ENCODE measurements at places on chromosomes 3 and 15. TPM values are rescaled to one million over a fixed set of nuclear protein-coding genes. Genes with fewer than 3 reads are reported as not detected.

DNA sequence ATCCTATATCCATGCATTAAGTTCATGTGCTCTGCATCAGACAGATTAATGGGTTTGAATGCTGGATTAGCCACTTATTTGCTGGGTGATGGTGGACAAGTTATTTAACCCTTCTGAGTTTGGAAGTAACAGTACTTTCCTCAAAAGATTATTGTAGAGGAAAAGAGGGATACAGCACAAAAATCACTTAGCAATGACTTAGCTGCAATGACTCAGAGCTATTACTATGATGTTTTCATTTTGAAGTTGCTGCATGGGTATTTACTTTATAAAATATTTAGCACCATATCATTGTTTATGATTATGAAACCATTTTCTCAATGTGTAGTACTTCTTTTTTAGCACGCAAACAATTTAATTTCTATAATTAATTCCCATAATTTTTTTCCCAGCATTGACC lies 248.4 kb downstream of the MYRIP start:
- no peak for DNase-seq

DNA sequence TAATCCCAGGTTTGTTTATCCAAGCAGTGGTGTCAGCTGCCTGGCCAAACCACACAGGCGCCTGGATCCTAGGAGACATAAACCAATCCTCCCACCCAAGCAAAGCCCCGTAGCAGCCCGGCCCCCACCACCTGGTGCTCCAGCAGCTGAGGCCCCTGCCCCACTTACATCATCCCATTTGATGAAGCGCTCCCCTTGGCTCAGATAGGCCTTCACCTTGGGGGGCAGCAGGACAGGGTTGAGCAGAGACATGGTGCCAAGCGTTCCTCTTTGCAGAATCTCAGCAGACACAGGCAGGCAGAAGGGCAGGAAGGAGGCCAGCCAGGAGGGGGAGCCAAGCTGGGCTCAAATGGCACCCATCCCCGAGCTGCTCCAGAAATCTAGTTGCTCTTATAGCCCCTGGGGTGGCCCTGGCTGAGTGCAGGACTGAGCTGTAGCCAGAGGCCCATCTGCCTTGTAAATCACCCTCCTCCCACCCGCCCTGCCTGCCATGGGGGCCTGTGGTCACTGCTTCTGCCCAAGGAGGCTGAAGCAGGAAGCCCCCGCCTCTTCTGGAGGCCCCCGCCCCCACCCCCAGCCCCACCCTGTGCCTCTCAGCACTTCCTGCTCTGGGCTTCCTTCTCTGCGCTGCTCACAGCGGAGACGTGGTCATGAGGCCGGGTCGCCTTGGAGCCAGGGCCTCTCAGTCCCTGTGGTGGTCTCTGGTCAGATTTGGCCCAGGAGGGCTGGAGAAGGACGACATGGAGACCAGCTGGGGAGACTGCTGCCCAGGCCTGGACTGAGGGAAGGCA lies at the start of gene PLCB2:
Gene PLCB2, minus strand, starts transcription at position 515 of the 791 bp plus-strand sequence. Its CDS starts 263 bp downstream, at position 252.
- no peak for DNase-seq

DNA sequence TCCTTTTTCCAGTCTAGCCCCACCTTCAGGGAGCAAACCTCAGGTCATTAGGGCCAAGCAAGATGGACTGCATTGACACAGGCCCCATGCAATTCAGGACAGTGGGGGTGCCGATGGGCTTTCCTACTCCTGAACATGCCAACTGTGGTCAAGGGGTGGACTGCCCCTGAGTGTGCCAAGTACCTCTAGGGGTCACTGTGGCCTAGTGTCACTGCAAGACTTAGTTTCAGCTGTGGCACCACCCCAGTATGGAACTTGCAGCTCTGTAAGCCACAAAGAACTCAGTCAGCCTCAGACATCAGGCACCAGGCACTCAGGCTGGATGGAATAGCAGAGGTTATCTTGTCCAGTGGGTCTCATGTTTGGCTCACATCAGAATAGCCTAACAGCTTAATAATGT lies 32.3 kb downstream of the EXOG start:
- DNase-seq: no peak

The SPESP1 gene
- 15.5 TPM for total RNA-seq

DNA sequence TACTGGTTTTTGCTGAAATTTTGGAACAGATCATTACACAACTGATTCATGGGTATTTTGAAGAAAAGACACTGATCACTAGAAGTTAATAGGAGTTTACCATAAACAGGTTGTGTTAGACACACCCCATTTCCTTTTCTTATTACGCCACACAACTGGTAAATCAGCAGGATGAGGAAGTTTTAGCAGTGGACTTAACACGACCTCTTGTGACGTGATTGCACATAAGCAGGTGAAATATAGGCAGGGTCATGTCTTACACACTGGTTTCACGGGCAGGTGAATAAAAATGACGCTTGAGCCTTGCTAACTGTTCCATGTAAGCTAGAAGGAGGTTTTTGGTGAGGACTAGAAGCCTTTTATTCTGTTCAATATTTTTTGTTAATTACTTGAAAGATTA lies 27.1 kb upstream of the TPRG1 start:
- no peak for DNase-seq

DNA sequence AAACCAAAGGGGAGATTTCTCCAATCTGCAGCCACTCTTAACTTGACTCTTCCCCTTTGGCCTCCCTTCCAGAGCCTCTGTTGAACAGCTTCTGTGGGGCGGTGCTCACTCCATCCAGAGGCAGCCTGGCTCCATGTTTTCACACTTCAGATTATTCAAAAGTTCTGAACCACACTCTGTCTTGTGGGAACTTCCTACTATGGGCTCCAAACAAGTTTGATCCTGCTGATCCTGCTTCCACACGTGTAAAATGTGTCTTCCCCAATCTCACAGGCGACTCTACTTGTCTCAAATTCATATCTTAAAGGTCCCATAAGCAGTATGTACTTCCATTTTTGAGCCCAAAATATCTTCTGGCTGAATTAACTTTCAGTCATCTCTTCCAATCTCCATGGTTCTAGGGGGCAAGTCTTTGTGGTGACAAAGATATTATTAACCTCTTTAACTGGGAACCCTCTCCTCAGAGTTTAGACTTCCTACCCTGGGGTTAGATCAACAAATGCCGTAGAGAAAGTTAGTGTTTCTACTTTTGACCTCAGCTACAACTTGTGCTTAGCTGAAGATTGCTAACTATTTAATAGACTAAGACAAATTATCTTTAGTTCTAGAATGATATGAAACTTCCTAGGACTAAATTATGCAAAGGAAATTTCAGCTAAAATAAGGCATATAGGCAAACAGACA lies 176.3 kb upstream of the BCL6 start:
- DNase-seq: no peak

DNA sequence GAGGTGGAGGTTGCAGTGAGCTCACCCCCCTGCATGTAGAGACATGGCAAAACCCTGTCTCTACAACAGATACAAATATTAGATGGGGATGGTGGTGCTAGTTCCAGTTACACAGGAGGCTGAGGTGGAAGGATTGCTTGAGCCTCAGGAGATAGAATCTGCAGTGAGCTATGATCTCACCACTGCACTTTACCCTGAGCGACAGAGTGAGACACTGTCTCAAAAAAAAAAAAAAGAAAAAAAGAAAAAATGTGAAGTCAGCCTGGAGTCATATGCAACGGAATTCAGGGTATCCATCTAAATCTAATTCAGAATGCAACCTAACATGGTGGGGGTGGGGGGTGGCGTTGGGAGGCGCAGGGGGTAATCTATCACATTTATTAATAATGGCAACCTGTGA lies 37.1 kb upstream of the NR2F2 start:
- no peak for DNase-seq

DNA sequence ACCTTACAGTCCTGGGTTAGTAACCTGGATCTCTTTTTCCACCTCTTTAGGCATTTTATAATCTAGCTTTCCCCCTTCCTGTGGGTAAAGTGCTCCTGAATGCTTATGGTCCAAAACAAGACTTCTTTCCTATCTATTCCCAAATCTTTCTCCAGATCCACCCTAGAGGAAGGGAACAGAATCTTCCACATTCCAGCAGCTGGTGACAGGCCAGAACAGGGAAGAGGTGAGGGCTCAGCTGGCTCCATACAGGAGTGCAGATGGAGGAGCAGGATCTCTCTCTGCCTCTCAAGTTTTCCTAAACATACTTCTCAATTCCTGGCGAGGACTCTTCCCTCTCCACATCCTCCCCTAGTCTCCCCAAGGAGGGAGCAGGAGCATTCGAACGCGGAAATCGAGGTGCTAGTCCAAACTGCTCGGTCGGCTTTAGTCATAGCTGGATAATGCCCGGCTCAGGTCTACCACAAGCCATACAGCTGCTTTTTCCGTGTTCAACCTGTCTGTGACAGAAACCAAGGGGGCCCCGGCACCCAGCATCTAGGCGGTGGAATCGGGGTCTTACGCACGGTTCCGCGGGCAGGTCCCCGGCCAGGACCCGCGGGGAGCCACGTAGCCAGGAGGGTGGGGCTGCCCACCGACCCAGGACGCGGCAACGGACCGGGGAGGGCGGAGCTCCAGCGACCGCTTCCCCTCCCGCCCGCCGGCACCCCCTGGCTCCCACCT lies 4.0 kb downstream of the RASSF1 start:
- no peak for DNase-seq

Measured in lower leg skin (tissue), 4 donors.